ENCODE measurements at places on chromosomes 4 and X. TPM values are rescaled to one million over a fixed set of nuclear protein-coding genes. Genes with fewer than 3 reads are reported as not detected.

- DNase-seq = no peak
Measured at GRCh38 chrX:2658585-2659292, 32.4 kb upstream of the CD99 start.

DNA sequence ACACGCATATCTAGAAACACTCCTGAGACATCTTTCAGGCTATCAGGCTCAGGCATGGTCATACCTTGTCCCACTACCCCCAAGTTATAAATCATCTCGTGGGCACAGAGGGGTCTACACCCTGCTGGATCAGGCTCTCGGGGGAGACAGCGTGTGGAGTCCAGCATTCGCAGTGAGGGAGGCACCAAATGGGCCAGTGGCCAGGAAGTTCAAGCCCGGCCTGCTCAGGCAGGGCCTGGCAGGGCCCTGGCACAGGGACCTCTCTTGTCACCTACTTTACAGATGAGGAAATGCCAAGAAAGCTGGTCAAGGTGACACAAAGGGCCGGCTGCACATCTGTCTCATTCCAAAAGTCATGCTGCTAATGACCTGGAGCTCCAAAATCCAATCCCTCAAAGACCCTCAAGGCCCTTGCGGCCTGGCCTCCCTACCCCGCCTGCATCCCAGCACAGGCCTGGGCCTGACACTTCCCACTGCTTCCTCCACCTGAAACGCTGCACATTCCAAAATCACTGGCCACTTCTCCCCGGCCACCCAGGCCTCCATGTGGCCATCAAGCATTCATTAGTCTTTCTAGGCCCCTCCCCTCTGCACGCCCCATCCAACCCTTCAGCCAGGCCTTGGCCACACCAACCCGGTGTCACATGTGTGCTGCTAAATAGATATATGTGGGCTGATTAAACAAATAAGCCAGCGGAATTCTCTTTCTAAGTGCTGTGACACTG is 35.6 kb downstream of the ACOX3 start:
- no peak for DNase-seq

- no peak for DNase-seq
Measured at GRCh38 chr4:64796581-64796980, 387.3 kb upstream of the TECRL start.

GRCh38 chr4:19880206-19880605 is 371.5 kb upstream of the SLIT2 start:
- DNase-seq = no peak

GRCh38 chr4:110823251-110823650 is 200.4 kb upstream of the PITX2 start:
- no peak for DNase-seq

DNA sequence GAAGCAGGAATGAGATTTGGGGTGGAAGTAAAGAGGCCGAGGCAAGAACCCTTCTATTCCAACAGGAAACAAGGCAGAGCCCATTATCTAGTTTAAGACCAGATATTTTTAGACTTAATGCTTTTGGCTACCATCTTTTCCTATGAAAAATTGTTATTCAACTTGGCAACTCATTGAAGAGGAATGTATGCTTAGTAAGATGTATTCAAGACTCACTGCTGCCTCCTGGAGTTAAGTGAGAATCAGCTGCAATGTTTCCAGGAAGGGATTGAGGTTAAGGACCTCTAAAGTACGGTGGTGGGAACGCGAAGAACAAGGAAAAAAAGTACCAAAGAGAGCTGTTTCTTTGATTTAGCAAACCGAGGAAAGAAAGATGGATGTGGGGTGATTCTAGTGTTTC is 89.1 kb downstream of the RAPGEF2 start:
- DNase-seq = no peak

- DNase-seq = no peak
Measured at GRCh38 chrX:68703369-68703768, 55.9 kb downstream of the STARD8 start.

DNA sequence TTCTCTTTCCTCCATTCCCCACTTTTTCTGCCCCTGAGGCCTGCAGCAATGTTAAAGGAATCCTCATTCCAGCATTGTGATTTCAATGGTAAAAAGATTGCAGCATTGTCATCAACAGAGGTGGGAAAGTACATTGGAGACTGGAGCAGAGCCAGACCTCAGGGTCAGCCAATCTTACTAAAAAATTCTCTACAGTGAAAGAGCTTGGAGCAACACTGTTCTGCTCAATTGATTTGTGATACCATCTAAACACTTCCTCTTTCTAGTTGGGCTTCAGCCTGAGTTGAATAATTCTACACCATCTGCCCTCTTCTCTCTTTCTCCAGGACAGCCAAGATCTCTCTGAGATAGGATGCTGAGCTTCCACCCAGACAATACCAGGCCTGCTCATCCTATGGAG is 176.5 kb downstream of the AR start:
- DNase-seq = no peak

DNA sequence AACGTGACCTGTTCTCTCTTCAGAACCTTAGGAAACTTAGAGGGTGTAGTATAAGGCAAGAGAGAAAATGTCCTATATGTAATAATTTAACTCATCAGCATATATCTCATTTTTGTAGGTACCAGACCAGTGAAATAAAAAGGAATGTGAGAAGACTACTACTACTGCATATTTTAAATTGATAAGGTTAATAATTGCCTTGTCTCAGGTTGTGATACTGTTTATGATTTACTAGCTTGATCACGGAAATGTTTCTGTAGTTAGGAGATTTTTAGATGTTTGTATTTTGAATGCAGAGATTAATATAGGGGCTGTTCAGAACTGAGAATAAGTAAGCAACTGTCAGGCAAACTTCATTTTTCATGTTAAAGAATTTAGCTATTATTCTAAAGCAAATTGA is 1563.4 kb downstream of the C4orf33 start:
- DNase-seq = no peak

GRCh38 chrX:26747877-26748276 is 531.9 kb downstream of the MAGEB5 start:
- no peak for DNase-seq

DNA sequence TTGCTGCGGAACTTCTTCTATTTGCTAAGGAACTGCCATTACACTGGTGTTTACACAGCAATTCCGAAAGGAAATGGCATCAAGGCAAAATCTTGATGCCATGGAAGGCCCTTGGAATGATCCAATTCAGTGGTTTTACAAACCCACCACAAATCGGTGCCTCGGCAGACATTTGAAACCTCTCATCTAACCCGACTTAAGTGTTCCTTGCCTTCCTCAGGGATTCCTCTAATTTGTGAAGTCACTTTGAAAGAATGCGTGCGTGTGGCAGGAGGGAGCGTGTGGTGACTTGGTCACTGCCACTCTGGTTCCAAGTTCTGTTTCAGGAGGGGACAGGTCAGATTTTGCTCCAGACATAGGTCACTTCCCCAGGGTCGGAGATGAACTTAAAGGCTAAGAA is 4.8 kb downstream of the NOP14 start:
- no peak for DNase-seq

GRCh38 chr4:7278071-7278765 is 85.9 kb downstream of the SORCS2 start:
- no peak for DNase-seq

- DNase-seq = no peak
Measured at GRCh38 chrX:130184857-130185256, 13.1 kb downstream of the RAB33A start.

DNA sequence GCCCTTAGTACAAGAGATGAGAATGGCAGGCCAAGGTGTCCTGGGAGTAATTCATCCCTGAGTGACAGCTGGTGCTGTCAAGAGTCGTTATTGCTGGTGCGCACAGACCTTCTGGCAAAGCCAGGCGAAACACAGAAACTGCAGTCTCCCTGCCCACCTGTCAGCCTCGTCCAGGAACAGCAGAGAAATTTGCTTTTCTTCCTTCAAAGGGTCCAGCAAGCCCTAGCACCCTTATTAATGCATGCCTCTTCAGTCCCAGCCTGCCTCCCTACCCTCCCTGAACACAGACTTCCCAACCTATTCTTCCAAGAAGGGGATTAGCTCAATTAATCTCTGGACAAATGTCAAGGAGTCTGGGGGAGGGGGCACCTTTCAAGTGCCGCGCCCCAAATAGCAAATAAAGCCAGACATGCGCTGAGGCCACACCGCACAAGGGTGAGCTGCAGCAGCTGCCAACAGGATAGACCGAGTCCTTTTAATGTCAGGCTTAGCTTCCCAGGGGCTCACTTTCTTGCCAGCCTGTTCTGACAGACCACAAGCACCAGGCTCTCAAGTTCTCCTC is 250.7 kb upstream of the RASGEF1B start:
- DNase-seq = no peak

DNA sequence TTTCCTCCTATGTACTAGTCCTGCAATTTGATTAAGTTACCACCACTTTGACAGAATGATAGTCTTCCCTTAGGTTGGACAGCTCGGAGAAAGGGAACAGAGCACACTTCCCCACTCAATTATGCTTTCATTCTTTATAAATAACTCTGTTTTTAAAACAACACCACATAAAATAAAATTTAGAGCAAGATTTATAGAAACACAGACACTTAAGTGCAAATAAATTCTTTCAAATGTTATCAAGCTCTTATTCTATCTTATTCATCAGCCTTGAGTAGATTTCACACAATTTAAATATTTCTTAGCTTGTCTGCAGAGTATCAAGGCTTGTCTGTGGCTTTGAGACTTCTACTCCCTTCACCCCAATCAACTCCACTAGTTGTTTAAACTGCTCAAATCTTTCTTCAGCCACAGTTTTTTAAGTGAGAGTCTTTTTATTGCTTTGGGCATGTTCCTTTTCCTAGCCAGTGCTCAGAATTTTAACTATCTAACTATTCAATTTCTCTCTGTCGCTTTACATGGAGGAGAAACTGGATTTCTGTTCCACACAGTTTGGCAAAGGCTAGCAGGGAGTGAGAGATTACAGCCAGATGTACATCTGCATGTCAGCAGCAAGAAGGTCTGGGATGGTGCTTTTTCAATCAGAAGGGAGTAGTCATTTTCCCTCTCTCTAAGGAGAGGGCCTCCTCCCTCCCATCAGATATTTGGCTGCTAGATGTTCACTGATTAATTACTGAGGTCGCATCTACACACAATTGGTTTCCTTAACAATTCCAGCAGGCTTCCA is 53.1 kb upstream of the PLAC1 start:
- no peak for DNase-seq

DNA sequence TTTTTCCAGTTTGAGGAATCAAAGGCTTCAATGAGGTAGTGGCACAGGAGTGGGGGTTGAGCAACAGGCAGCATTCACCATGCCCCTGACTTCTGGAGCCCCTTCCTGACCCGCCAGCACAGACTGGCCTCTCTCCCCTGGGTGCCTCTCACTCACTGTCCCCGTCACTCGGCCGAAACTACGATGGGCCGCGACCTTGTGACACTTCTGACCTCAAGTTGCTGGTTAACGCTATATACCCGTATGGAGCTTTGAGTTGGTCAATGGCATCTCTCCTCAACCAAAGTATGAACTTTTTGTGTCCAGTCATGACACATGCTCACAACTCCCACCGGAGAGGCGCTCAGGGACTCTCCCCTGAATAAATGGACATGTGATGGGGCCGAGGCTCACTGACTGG is 72.1 kb downstream of the IRF2 start:
- no peak for DNase-seq

GRCh38 chr4:185809533-185810071 is 2.4 kb downstream of the SORBS2 start:
- no peak for DNase-seq

DNA sequence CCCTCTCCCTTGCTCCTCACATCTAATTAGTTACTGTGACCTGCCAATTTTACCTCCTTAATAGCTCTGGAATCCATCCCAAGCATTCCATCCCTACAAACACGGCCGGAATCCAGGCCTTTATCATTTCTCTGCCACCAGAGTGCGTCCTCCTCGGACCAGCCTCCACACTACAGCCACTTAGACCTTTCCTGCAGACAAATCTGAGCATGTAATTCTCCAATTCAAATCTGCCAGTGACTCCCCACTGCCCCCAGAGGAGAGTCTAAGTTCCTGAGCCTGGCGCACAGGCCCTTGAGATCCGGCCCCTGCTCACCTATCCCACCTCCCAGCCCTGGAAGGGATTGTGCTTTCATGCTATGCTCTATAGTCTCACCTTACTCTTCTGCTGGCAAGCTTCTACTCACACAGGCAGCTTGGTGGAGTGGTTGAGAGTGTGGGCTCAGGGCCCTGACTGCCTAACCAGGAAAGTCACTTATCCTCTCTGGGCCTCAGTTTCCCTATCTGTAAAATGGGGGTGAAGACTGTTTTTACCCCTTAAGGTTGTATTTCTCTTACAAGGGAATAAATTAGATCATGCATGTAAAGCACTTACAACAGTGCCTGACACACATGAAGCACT is 31.2 kb downstream of the PJA1 start:
- no peak for DNase-seq

DNA sequence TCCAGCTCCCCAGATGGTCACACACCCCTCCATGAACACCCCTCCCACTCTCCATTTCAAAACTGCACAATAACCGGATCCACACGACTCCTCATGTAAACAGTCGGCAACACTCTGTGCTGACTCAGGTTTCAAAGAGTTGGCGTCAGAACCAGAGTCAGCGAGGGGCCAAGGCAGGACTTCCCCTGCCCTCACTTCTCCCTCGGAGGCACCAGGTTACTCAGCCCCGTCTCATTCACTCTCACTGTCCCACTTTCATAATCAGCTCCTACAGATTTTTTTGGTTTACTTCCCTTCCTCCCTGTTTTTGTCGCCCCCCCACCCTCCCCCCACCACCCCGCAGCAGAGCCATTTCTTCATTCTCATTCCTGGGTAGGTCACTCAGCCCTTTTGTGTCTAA is 2.7 kb upstream of the TIMP1 start:
- no peak for DNase-seq

DNA sequence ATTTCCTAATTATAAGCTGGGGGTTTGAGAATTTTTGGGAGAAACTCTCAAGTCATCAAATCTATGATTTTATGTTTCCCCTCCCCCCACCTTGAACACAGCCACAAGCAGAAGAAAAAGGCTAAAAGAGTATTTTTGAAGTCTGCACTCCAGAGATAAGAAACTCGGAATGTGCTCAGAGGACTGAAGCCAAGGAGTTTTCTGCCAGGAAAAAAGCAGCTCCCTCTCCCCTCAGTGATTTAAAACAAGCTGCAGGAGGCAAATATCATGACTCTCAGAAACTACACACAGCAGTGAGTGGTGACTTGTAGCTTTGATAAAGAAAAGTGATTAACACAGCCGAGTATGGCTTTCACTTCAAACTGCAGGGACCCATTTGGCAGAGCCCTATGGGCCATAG is 800.2 kb upstream of the FTHL17 start:
- DNase-seq = no peak

GRCh38 chrX:65745992-65746391 is 78.5 kb downstream of the MSN start:
- DNase-seq = no peak

GRCh38 chr4:6177587-6178197 is 22.7 kb downstream of the JAKMIP1 start:
- DNase-seq = no peak

GRCh38 chrX:129939986-129940385 is 34.0 kb downstream of the UTP14A start:
- DNase-seq = no peak

- DNase-seq = no peak
Measured at GRCh38 chr4:6806924-6807626, 24.5 kb downstream of the KIAA0232 start.

- no peak for DNase-seq
Measured at GRCh38 chr4:188728359-188728758, 589.1 kb downstream of the TRIML1 start.

UGT2B10 gene
- total RNA-seq = not detected

NUDT11 gene
- 1.9 TPM for total RNA-seq

RAI2 gene
- total RNA-seq = 25.7 TPM

GPR119 gene
- total RNA-seq = not detected

MAGEA1 gene
- total RNA-seq = not detected

PRR27 gene
- not detected for total RNA-seq

SUPT20HL2 gene
- not detected for total RNA-seq

GAGE1 gene
- not detected for total RNA-seq

GLOD5 gene
- total RNA-seq = not detected

SLC49A3 gene
- total RNA-seq = 11.4 TPM

SPANXB1 gene
- total RNA-seq = not detected

GYG2 gene
- 10.9 TPM for total RNA-seq
